ENCODE measurements at places on chromosomes 1 and 21. TPM values are rescaled to one million over a fixed set of nuclear protein-coding genes. Genes with fewer than 3 reads are reported as not detected.
A peak's percentile ranks its signal among the peaks of the same experiment; 100 is the strongest.

DNA sequence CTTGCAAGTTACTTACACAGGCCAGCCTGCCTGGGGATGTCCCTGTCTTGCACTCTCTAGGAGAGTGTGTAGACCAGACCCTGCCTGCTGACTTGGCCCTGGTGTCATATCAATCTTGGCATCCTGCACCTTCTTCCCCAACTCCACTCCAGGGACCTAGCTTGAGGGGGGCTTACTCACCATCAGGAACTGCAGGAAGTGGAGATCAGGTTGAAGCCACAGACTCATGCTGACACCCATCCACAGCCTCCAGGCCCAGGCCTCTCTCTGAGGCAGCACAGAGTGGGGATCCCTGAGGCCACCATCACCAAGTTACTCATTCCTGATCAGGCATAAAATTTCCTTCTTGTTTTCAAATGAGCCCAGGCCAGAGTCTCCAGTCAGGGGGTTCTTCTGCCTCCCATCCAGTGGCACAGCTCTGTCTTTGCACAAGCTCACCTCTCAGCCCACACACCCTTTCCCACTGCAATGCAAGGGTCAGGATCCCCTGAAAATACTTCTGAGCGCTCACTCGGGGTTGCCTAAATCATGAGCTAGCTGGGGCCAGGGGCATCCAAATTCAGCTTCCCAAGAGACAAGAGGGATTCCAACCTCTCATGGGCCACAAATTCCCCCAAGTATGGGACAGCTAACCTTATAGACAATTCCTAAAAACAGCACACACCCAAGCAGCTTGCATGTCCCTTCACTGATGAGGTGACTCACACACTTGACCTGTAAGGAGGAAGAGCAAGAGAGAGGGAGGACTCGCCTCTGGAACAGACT is 33.5 kb downstream of the CSMD2 start:
- no peak for DNase-seq

DNA sequence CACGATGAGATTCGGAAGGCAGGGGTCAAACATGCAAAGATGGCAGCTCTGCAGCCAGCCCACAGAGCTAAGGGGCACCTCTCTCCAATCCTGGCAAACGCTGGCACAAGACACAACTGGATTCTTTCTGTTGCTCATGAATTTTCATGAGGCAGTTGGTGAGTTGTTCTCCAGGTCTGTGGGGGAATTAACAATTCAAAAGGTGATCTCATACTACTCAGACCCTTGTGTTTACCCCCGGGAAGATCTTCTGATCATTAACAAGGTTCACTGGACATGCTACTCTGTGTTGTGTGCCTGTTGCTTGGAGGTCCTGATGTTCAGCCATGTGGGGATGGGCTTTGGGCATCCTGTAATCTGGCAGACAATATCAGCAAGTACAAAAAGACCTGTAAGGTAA is 128.9 kb downstream of the HHAT start:
- no peak for DNase-seq

- DNase-seq, result no peak
Measured at GRCh38 chr1:18486195-18486594, 5.5 kb downstream of the KLHDC7A start.

DNA sequence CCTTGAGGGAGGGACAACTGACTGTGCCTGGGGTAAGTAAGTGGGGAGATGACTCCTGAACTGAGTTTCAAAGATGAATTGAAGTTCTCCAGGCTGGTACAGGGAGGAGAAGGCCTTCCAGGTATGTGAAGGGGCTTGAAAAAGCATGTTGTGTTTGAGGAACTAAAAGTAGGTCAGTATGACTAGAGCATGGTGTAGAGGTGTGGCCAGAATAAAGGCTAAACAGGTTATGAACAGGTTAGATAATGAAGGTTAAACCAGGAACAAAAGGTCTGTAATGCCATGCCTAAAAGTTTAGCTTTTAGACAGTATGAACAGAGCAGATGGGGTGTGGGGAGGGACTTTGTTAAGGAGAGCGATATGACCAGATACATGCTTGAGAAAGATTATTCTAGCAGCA is 7.3 kb upstream of the CLSPN start:
- DNase-seq, result no peak

- DNase-seq, result no peak
Measured at GRCh38 chr1:205124726-205125125, 2.9 kb upstream of the RBBP5 start.

DNA sequence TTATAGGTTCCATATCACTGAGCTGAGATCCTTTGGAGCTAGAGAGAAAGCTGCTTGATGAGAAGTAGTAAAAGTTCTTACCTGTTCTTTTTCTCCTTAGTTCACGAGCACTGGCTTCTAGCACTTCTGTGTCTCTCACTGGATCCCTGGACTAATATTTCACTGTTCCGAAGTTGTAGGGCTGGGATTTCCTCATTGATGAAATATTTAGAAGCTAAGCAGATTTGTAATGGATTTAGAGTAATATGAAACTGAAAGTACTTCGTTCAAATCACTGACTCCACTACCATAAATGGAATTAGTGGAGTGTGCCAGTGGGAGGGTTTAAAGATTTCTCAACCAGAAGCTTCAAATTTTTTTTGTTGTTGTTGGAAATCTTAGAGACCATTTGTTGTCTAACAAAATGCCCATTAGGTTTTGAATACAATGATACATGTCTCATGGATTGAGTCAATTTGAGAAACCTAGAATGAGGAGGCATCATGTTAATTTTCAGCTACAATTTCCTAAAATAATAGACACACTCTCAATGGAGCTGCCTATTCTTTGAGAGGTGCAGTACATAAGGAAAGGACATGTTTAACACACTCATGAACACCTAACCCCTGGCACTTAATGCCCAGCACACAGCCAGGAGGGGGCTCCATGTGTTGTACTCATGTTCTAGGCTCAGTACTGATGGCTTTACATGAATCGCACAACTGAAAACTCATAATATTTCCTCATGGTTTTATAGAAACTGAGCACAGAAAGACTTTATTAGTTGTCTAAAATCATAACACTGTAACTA is at the start of gene GBP1:
GBP1 (minus strand) TSS at position 130 of the 790 bp plus-strand sequence. CDS start 1,974 bp downstream, outside the sequence.
- DNase-seq, result peak; percentile 68

The CNN3 gene
- 217 TPM for polyA plus RNA-seq

The TMPRSS15 gene
- polyA plus RNA-seq, result not detected

- no peak for DNase-seq
Measured at GRCh38 chr1:48939042-48939441, 162.4 kb upstream of the BEND5 start.

- peak; percentile 62 for DNase-seq
Measured at GRCh38 chr1:77514921-77515776, 167.3 kb downstream of the ZZZ3 start.

- DNase-seq, result no peak
Measured at GRCh38 chr21:30515681-30516080, 13.7 kb upstream of the KRTAP19-5 start.

The AQP10 gene
- polyA plus RNA-seq, result not detected

DNA sequence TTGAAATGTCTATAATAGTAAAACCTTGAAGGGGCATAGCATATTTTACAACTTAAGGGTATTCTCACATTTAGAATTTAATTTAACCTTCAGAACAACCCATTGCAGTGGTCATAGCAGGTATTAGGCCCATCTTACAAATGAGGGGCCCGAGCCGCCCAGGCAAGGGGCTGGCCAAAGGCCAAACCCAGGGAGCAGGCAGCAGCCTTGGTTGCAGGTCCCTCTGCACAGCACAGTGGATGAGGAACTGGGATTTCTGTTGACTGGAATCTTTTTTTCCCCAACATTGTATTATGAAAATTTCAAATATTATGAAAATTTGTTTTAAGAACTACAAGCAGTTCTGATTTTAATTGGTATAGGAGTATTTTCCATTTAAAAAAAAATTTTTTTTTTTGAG is 33.2 kb downstream of the CCSAP start:
- DNase-seq, result no peak

DNA sequence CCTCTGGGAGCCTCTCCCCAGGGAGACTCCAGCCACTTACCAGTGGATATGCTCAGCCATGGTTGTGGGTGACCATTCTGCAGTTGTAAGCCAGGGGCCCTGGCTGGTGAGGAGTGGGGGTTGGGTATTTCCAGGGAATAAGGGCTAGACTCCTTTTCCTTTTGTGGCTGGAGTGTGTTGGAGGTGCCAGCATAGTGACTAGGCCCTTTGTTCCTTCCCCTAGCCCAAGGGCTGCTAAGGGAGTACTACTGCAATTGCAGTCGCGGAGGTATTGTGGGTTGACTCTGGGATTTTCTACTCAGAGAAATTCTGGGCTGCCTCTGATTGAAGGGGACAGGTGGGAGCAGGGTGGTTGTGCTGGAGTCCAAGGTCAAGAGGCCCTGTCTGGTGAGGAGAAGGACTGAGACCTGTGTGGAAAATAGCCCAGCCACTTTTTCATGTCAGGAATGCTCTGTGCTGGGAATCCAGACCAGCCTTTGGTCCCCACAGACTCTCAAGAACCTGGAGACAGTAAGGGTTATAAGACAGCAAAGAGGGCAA is 43.1 kb downstream of the MROH9 start:
- no peak for DNase-seq

The NOL9 gene
- 15.1 TPM for polyA plus RNA-seq

- DNase-seq, result peak; percentile 13
Measured at GRCh38 chr1:207519505-207520399, 23.8 kb downstream of the CR1 start.

GRCh38 chr1:182861994-182862393 is 22.8 kb downstream of the DHX9 start:
- no peak for DNase-seq

- no peak for DNase-seq
Measured at GRCh38 chr1:2284932-2285331, 56.8 kb downstream of the SKI start.

- no peak for DNase-seq
Measured at GRCh38 chr1:107789817-107790524, 175.0 kb downstream of the VAV3 start.

The TIPRL gene
- polyA plus RNA-seq, result 17.2 TPM

DNA sequence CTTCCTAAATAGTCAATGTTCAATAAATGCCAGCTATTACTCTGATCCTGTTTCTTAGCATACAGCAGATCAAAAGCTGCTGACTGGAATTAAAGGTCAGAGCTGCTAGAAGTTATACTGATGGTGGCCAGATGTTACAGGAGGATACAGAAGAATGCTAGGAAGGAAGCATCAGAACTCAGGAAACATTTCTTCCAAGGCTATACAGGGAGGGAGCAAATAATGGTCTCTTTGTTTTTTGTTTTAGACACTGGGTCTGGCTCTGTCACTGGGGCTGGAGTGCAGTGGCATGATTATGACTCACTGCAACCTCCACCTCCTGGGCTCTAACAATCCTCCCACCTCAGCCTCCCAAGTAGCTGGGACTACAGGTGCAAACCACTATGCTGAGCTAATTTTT is 175.5 kb downstream of the RGS7 start:
- no peak for DNase-seq

DNA sequence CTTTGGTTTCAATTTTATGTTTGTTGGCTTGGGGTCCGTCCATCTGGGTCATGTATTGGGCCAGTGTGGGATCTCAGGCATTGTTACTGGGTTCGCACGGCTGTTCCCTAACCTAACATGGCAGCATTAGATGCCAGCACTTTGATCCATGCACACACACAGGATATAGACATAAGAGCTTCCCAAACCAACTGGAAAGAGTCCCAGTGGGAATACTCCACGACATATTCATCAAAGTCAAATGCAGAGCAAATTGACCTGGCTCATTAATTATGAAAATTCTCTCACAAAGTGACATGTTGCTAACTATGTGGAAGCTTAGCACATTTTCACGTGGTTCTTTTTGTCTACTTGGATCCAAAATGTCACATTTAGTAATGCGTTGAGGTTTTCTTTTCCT is 130.4 kb downstream of the SETD4 start:
- DNase-seq, result no peak

- DNase-seq, result no peak
Measured at GRCh38 chr1:59149435-59149834, 147.5 kb upstream of the FGGY start.

- DNase-seq, result no peak
Measured at GRCh38 chr1:52413410-52413989, 9.1 kb downstream of the PRPF38A start.

The RCC1 gene
- polyA plus RNA-seq, result 27.0 TPM

The AMY1B gene
- polyA plus RNA-seq, result not detected

The AGTRAP gene
- 64.5 TPM for polyA plus RNA-seq

DNA sequence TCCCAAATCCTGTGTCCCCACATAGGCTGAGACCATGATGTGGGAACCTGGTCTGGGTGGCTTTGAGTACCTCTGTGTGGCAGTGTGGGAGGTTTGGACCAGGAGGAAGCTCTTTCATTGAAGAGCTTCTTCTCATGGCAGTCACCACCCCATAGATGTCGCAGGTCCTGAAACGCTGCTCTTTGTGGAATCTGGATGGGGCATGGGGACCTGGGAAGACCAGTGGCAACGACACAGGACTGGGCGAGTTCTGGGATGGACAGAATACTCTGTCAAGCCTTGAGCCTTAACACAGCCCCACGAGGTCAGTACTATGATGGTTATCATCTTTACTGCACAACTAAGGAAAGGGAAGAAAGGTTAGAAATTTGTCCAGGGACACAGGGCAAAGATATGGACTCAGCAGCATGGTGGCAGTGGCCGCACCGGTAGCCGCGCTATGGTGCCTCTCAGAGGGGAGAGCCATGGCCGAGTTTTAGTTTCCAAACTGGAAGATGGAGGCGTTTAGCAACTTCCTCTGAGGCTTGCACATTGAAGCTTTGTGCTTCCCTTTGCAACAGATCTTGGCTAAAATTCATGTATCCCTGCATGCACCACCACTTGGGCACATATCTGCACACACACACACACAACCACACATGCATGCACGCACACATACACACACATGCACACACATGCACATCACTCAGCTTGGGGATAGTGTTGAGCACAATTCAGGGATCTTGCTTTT is 117.7 kb upstream of the C1orf174 start:
- no peak for DNase-seq

DNA sequence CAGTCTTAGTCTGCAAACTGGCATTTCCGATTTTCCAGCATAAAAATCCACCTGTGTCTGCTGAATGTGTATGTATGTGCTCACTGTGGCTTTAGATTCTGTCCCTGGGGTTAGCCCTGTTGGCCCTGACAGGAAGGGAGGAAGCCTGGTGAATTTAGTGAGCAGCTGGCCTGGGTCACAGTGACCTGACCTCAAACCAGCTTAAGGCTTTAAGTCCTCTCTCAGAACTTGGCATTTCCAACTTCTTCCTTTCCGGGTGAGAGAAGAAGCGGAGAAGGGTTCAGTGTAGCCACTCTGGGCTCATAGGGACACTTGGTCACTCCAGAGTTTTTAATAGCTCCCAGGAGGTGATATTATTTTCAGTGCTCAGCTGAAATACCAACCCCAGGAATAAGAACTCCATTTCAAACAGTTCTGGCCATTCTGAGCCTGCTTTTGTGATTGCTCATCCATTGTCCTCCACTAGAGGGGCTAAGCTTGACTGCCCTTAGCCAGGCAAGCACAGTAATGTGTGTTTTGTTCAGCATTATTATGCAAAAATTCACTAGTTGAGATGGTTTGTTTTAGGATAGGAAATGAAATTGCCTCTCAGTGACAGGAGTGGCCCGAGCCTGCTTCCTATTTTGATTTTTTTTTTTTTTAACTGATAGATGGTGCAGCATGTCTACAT is 2.5 kb upstream of the OLFML3 start:
- DNase-seq, result no peak

- DNase-seq, result no peak
Measured at GRCh38 chr1:212217633-212218032, 67.6 kb upstream of the PPP2R5A start.

GRCh38 chr1:157415661-157416060 is 136.7 kb downstream of the FCRL5 start:
- no peak for DNase-seq
